ENCODE measurements at places on chromosomes 1 and 21.

- DNase-seq, result no peak
Observed at GRCh38 chr1:246532519-246532918, 25.4 kb upstream of the SMYD3 start.

DNA sequence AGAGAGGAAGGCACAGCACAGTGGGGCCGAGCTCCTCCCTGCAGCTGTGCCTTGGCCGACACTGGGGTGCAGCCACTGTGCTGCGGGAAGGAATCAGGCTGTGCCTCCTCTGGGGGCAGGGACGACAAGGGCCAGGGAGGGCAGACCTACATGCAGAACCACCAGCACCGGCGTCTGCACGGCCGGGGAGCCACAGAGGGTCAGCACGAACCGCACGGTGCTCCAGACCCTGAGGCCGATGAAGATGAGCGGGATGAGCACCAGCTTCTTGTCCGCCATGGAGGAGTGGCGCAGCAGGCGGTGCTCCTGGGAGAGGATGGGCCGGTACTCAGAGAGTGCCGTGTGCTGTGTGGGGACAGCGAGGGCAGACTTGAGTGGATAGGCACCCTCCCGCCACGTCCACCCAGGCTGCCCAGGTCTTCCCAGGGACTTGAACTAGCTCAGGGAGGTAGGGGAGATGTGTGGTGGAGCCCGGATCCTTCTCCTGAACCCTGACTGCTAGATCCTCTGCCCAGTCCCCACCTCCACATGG is 23.5 kb downstream of the GPR157 start:
- DNase-seq, result no peak

DNA sequence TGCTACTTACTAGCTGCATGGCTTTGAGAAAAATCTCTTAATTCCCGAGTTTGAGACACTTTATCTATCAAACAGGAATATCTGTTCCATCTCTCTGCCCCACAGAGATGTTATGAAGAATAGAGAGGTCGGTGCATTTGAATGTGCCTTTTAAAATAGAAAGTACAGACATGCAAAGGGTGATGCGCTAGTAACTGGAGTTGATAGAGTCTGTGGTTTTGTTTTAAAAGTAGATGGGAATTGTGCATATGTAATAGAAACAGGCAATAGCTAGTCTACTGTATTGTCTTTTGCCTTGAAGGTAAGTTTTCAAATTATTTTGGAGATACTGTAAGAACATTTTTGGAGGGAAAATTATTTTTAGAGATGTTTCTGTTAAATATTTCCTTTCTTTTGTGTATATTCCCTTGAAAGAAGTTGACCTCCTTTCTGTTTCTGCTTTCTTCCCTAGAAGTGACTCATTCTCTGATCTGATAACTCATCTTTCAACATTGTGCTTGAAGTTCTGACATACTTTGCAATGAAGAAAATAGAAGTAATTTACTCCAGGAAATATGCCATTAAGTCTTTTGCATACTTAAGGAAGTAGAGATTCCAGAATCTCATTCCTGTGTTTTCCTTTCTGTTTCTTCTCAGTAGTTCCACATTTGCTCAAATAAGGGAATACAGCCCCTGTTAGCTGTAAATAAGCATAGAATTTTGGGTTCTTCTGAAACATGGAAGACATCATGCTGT is 151.6 kb downstream of the SDCCAG8 start:
- DNase-seq, result no peak

DNA sequence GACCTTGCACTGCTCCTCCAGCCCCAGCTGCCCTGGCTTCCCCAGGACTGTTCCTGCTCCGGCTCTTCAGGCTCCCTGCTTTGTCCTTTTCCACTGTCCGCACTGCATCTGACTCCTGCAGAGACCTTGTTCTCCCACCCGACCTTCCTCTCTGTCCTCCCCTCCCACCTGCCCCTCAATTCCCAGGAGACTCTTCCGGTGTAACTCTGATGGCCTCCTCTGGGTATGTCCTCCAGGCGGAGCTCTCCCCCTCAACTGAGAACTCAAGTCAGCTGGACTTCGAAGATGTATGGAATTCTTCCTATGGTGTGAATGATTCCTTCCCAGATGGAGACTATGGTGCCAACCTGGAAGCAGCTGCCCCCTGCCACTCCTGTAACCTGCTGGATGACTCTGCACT is 550 bp downstream of the ACKR1 start:
- no peak for DNase-seq

- DNase-seq, result no peak
Observed at GRCh38 chr21:40610345-40610744, 236.6 kb downstream of the DSCAM start.

GRCh38 chr21:29157080-29157479 is 26.6 kb downstream of the MAP3K7CL start:
- no peak for DNase-seq

DNA sequence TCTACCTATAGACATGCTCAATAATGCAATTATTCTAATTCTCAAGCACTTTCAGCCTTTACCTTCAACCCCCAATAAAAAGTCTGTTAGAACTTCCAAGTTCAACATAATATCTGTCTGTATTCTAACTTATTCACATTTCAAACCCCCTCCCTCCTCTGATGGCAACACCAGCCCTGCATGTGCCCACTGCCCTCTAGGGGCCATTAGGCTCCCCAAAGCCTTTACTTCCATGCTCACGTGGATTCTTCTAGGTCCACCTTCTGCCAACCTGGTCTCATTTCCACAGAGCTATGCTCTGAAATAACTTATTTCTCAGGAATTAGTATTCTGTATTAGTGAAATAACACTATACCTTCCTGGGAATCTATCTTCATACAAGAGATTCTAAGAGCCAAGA is 22.2 kb upstream of the KPRP start:
- no peak for DNase-seq

DNA sequence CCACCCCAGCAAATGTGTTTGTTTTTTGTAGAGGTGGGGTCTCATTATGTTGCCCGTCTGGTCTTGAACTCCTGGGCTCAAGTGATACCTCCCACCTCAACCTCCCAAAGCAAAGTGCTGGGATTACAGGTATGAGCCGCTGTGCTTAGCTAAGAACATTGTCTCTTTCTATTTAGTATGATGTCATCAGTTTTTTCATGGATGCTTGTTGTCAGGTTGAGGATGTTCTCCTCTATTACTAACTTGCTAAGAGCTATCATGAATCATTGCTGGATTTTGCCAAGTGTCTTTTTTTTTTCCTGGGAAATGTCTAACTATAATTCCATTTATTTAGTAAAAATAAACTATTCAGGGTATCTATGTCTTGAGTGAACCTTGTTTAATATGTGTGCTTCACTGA is 19.0 kb upstream of the MPC2 start:
- DNase-seq, result no peak

- DNase-seq, result no peak
Observed at GRCh38 chr1:52938183-52938451, 11.0 kb downstream of the SCP2 start.

GRCh38 chr1:206012086-206012859 is 9.1 kb upstream of the RAB7B start:
- DNase-seq, result no peak

DNA sequence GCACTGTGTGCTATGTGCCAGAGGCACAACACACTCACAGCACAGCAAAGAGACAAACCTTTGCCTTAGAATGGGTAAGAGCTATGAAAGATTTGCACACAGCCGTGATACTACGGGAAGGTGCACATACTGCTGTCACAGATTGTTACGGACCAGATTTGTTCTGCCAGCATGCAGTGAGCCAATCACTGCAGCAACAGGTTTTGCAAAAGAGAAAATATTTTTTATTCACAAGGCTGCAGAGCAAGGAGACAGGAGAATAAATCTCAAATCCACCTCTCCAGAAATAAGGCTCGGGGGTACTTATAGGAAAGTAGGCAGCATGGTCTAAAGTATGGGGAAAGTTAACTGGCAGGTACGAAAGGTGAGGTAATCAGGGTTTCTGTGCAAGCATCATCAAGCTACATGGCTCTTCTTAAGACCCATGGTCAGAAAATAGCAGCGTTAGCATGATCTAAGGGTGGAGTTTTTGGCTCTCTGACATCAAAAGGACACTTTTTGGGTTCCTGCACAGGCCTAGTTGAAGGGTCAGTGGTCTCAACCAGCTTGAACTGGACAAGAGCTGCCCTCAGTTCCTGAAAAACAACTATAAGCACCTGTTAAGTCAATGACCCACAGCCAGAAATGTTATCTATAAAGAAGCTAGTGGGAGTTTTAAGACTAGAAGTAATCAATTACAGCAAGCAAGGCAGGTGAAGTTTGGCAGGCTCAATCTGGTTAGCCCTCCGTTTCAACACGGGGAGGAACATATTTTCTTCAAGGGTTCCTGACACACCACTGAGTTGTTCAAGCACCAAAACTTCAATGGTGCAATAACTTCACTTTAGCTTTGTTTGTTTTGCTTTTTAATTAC is 186.0 kb downstream of the SLC35F3 start:
- no peak for DNase-seq

GRCh38 chr1:242761556-242761955 is 237.1 kb upstream of the PLD5 start:
- no peak for DNase-seq

DNA sequence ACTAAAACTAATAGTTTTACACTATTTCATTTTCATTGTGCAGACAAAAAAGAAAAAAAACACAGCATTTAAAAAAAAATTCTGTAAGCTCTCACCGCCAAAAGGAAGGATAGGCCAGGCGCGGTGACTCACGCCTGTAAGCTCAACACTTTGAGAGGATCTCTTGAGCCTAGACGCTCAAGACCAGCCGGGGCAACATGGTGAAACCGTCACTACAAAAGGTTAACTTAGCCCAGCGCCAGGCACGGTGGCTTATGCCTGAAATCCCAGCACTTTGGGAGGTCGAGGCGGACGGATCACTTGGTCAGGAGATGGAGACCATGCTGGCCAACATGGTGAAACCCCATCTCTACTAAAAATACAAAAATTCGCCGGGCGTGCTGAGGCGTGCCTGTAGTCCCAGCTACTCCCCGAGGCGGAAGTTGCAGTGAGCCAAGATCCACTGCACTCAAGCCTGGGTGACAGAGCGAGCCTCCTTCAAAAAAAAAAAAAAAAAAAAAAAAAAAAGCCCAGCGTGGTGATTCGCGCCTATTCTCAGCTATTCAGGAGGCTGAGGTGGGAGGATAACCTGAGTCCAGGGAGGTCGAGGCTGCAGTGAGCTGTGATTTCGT is 14.3 kb upstream of the SPEN start:
- peak; percentile 81 for DNase-seq

GRCh38 chr1:39091845-39092645 is 65.9 kb downstream of the NDUFS5 start:
- DNase-seq, result peak; percentile 77

DNA sequence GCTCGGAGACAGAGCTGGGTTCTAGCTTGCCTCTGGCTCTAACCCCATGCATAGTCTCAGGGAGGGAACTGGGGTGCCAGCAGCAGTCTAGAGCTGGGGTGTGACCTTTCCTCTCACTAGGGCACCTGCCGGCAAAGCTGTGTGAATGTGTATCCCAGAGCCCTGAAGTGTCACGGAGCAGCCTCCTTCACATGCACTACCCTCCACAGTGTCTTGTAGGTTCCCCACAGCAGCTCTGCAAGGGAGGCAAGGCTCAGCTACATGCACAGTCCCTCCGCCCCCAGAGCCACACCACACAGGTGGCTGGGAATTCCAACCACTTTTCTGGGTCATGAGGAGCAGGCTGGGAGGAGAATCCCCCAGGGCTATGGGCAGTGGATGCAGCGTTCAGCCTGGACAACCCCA is 7.7 kb upstream of the HPCA start:
- no peak for DNase-seq

DNA sequence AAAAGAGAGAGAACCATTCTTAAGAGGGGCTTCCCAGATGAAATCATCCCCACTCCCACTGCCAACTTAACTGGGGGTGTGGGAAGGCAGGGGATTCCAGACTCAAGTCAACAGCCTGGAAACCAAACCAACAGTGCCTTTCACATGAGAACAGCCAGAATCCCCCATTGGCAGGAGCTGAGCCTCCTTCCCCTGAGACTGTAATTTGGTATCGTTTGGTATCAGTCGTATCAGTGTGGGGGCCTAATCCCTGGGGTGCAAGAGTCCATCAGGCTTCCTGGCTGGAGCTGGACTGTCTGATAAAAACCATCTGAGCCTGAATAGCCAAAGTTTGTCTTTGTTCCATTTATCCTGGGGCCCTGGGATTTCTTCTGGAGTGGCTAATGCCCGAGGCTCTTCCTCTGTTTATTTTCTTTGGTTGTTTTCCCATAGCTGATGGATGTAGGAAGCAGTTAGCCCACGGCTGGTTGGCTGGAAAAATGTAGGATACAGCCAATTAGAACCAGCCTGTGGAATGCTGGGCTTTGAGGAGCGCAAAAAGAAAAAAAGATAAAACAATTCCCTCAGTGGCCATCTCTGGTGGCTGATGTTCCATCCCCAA is 84.6 kb downstream of the LAMC2 start:
- DNase-seq, result no peak

- no peak for DNase-seq
Observed at GRCh38 chr1:29094954-29095353, 28.7 kb downstream of the TMEM200B start.

GRCh38 chr1:54112705-54113368 is 40.0 kb downstream of the CDCP2 start:
- no peak for DNase-seq

DNA sequence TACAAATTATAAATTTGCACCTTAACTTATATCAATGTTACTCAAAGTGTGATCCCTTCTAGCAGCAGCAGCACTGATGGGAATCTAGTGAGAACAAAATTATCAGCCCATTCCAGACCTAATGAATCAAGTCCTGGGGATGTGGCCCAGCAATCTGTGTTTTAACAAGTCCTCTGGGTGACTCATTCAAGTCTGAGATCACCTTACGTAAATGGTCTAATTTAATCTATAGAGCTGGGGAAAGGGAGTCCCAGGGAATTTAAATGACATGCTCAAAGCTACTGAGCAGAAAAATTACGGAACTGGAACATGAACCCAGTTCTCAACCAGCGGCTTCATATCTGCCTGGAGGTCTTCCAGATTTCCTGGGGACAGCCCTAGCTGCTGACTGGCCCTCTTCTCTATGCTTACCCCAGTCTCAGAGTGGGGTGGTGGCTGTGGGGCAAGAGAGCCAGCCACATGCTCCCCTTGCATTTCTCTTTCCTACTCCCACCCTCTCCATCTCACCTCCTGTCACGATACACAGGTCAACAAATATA is 220.0 kb downstream of the TM2D1 start:
- no peak for DNase-seq

DNA sequence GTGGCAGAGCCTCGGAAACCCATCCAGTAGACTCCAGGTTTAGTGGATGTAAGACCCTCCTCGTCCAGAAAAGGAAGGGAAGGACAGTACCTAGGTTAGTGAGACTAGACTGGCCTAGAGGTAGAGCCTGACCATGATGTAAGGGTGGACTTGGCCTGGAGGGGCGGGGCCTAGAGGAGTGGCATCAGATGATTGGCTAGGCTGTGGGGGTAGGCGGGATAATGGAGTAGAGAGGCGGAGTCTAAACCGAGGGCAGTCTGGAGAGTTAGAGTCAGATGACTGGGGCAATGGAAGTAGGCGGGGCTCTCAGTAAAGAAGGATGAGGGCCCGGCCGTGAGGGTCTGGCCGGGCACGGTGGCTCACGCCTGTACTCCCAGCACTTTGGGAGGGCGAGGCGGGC is 70.1 kb downstream of the EPHB2 start:
- no peak for DNase-seq

DNA sequence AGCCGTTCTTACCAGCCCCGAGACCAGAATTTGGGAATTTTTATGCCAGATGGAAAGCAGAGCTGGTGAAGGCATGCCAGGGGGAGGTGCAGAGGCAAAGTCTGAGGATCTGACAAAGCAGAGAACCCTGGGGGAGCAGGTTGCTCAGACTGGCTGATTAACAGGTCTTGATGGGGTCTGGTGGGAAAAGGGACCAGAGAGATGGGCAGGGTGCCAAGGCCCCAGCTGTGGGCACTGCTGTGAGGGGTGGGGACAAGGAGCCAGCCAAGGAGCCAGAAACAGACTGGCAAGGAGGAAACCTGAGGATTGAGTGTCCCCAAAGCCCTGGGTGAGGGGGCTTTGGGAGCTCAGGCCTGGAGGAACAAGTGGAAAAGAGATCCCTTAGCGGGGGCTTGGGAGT is 21.4 kb downstream of the RPS6KA1 start:
- no peak for DNase-seq
